ENCODE measurements at places on chromosomes 7 and 10.

DNA sequence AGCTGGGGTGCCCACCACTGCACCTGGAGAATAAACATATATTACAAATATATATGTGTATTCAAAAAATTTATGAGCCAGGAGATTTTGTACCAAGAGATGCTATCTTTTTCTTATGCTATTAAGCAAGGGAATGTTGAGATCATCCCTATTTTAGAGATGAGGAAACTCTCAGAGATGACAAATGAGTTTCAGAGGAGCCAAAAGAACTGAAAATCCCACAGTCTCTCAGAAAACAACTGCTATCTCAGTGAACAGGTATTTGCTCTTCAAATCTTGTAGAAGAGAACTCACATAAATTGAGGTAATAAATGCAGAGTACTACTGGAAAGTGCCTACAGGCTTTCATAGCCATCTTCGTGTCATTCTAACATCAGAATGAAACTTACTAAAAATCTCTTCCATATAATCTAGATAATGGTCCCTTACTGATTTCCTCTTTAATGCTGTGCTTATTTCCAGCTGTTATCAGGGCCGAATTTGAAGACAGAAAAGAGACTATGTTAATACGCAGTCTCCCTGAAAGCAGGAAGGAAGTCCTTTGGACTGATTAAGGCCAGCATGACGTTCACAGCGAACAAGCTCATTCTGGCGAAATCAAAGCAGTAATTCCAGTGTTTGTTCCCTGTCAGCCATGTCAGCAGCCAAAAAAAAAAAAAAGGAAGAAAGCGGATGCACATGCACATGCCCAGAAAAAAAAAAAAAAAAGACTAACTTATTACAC, 29.4 kb upstream of the ANAPC16 start:
- no peak for DNase-seq

GRCh38 chr10:108653531-108653930, 1269.8 kb downstream of the XPNPEP1 start:
- no peak for DNase-seq

GRCh38 chr7:90232430-90232829, 12.5 kb upstream of the CFAP69 start:
- no peak for DNase-seq

DNA sequence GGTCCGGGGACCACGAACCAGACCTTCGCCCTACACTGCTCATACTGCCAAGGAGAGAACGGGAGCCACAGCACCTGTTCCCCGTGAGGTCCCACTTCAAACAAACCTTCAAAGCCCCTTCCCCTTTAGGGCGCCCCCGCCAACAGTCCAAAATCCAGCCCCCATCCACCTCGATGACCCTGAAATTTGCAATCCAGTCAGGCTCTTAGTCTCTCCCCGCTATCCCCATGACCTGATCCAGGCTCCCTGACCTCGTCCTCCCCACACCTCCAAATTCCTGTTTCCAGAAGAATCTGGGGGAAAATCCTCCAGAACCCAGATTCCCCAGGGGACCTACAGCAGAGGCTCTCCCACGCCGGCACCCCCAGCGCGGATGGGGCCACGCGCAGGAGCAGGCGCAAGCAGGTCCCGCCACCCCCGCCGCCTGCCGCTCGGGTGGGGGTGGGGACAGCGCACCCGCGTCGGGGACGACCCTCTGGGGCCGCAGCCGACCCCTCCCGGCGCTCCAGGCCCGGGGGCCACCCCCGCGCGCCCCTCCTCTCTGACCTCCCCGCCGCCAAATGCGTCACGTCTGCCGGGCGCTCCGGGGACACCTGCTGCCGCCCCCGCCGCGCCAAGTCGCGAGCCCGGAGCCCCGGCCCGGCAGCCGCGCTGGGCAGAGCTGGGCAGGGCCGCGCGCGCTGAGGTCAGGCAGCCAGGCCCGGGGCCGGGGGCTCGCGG, 753 bp downstream of the CAMK2B start:
- DNase-seq = no peak

DNA sequence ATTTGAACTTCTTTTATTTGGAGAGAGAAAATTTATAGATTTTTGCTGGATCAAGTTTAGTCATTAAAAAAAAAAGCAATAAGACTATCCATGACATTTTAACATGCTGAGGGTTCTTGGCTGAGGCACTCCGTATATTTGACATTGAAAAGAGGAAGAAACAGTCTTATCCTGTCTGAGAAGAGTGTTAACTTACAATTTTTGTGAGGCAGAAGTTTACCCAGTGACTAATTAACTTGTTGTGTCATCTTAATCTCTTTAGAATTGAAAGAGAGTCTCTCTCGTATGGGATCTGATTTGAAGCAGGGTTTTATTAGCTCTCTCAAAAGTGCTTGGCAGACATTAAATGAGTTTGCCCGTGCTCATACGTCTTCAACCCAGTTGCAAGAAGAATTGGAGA, 39.3 kb downstream of the SEC23IP start:
- DNase-seq = no peak

DNA sequence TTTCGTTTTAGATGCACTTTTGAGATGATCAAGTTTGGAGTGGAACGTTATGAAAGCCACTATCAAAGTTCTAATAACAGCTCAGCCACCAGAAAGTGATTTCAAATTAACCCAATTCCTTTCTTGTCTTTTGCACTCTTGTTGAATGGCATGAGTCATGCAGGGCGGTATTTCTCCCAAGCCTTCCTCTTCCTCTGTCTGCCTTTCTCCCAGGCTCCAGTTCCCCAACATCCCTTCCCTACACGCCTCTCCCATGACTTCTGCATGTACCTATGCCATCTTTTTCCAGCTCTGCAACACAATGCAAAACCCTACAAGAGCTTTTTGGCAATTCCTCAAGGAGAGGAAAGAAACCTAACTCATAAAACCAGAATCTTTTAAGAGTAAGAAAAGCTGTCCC, 21.8 kb upstream of the NPS start:
- no peak for DNase-seq

GRCh38 chr10:58157076-58157766, 110.5 kb downstream of the IPMK start:
- DNase-seq = no peak

DNA sequence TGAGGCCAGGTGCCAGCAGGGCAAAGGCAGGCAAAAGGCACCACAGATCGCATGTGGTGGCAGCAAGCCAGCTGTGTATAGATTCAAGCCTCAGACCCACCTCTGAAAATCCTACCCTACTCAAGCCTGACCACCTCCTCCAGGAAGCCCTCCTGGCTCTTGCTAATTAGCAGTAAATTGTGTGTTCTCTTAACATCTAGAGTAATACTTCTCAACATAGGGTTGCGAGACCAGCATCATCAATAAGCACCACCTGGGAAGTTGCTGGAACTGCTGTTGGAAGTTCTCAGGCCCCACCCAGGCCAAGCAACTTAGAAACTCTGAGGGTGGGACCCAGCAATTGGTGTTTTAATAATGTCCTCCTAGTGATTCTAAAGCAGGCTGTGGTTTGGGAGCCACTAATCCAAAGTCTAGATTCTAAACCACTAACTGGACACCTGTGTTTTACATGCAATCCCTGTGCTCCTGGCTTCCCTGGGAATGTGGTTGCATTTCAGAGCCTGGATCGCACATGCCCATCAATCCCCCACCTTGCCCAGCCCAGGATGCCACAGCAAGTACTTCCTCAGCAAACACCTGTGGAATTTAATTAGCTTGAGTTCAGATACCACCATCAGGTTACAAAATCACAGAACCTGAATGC, 46.2 kb downstream of the KCNMA1 start:
- DNase-seq = no peak

- DNase-seq = no peak
Measured at GRCh38 chr10:63491588-63492316, 26.0 kb upstream of the JMJD1C start.

DNA sequence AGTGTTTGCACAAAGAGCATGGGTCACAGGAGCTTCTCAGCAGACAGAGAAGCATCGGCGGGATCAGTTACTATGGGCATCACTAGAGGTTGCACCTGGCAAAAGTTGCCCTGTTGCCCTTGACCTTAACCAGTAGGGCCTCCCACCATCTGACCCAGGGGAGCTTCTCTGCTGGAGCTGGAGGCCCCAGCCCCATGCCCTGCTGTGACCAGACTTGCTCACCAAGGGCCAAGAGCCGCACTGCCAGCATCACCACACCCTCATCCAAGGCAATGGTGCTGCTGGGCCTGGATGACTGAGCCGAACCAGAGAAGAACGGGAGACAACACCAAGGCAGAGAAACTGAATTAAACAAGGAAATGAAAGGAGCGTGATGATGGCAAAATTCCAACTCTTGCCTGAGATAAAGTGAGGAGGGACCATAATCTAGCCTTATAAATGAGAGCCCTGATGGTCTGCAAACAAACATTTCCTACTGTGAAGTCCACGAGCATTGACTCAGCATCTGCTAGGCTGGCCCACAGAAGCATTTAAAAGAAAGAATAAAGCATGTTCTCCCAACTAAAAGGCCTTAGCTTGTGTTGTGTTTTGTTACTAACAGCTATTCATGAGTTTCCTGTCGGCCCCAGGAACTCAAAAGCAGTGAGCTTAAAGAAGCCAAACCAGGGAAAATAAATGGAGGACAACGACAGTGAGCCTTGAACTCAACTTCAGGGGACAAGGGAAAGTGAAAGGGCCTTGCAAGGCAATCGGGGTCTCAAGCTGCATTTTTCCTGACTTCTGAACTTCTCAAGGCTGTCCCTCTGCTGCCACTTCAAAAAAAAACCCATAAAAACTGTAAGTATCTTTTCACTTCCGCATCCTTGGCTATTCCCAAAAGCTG, 60.4 kb downstream of the AFAP1L2 start:
- DNase-seq = no peak

GRCh38 chr7:94205529-94205928, 189.2 kb upstream of the COL1A2 start:
- DNase-seq = no peak

- no peak for DNase-seq
Measured at GRCh38 chr7:101857358-101857811, 40.0 kb downstream of the CUX1 start.

DNA sequence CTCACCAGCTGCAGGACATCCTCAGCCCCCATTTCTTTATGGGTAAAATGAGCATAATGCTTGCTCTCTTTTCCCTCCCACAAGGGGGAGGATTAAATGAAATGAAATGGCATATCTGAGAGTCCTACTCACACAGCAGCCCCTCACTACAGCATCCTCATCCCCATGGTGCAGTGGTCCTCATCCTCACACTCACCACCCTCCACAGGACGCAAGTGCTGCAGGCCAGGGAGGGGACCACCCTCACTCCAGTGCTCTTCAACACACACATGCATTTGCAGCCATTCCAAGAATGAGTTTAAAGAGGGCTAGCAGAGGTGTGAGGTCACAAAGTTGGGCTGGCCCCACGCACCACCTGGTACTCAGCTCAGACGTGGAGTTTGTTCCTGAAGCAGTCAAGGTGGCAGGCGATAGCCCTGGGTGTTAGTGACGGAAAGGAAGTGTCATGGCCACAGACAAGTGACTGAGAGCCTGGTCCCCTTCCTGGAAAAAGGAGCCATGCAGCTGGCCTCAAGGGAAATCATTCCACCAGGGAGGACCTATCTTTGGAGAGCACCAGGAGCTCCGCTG, 234.0 kb downstream of the TNS3 start:
- no peak for DNase-seq

GRCh38 chr7:88522771-88523293, 216.1 kb upstream of the STEAP4 start:
- DNase-seq = no peak

DNA sequence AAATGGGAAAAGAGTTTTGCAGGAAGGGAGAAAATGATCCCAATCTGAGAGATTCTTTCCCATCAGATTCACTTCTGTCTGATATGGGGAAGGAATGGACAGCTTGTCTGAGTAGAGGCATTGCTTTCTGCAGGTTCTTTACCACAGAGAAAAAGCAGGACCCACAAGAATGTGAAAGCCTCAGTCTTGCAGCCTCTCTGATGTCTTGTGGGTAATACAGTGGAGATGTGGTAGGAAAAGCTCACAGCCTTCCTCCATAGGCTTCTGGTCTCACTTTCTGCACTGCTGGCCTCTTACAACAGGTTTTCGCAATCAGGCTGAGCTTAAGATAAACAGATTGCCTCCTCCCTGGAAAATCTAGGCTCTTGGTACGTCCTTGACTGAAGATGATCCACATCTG, 551 bp downstream of the IFIT1 start:
- DNase-seq = no peak

GRCh38 chr7:19851504-19851903, 78.1 kb upstream of the TMEM196 start:
- no peak for DNase-seq

DNA sequence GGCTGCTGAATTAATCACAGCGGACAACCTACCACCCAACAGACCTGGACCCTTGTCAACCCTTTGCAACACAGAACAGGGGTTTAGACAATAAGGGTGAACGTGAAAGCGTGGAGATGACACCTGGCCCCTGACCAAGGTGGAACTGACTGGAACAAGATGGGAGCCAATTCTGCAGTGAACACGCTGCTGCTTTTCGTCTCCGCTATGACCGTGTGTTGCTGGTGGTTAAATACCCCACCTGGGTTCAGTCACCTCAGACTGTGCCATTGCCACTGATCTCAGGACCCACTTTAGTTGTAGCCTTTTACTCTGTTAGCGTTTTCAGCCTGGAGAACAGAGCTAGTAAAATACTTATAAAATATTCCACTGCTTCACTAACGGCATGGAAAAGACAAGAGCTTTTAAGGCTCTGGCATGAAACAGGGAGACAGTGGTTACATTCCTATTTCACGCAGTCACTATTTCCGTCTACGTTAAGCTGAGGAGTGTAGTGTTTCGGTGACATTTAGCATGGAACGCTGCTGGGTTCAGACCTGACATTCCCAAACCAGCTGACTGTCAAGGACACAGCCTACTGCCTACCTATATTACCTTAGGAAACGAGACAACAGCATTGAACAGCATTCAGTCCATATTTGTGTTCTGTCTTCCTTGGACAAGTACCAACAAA, 119.5 kb upstream of the PRSS1 start:
- DNase-seq = no peak

GRCh38 chr7:90624225-90624911, 28.2 kb downstream of the CDK14 start:
- no peak for DNase-seq

- no peak for DNase-seq
Measured at GRCh38 chr10:97778452-97779302, 6.9 kb upstream of the SFRP5 start.

DNA sequence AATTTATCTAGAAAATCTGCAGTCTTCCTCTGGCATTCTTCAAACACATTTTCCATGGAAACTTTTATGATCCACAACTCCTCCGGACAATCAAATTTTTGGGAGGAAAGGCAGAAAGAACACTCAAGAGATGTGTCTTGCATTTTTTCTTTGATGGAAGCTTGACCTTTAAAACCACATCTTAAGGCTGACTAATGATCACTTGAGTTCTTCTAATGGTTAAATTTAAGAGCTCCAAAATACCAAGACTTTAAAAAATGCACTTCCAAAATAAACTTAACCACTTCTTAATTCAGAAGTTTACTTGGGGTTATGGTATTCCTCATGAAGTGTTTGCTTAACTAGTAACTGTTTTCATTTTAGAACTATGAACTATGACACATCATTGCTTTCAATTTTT, 43.3 kb downstream of the ETV1 start:
- no peak for DNase-seq

DNA sequence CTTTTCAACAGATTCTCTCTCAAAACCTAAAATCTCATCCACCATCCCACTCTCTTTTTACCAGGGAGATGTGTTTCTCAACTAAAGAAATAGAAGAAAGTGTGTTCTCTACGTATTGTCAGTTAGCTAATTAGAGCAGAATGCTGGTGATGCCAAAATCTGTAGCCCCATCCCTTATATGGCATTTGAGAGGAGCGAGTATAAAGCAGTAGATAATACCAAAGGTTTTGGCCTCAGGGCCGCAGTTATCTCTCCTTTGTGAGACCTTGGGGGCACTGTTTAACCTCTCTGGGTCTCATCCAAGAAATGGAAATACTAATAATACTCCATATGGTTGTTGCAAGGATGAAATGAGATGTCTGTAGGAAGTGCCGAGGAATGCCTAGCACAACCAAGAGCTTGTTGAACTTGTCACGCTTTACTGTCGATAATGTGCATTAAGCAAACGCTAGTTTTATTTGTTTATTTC, 456 bp upstream of the DLD start:
- no peak for DNase-seq

Measured in stimulated activated CD4-positive, alpha-beta T cell treated with anti-CD3 and anti-CD28 coated beads, Interleukin-15, amount 100 ng/mL, for 48 hours (primary cell).